ENCODE measurements at places on chromosomes 5 and 9. TPM values are rescaled to one million over a fixed set of nuclear protein-coding genes. Genes with fewer than 3 reads are reported as not detected.

The INSL6 gene
- total RNA-seq = not detected

The PHYKPL gene
- total RNA-seq = 93.8 TPM

The SPATA31E1 gene
- total RNA-seq = not detected

The SLIT3 gene
- total RNA-seq = 94.0 TPM

The ZNF300 gene
- total RNA-seq = 2.5 TPM

All from subcutaneous adipose tissue (tissue), 4 donors.